ENCODE measurements at places on chromosomes 7 and 10.
A peak's percentile ranks its signal among the peaks of the same experiment; 100 is the strongest.

GRCh38 chr10:37226524-37226923, 101.1 kb downstream of the ANKRD30A start:
- DNase-seq = no peak

- no peak for DNase-seq
Measured at GRCh38 chr7:132337450-132338080, 238.7 kb downstream of the PLXNA4 start.

GRCh38 chr7:70763961-70764691, 367.8 kb upstream of the GALNT17 start:
- DNase-seq = no peak

DNA sequence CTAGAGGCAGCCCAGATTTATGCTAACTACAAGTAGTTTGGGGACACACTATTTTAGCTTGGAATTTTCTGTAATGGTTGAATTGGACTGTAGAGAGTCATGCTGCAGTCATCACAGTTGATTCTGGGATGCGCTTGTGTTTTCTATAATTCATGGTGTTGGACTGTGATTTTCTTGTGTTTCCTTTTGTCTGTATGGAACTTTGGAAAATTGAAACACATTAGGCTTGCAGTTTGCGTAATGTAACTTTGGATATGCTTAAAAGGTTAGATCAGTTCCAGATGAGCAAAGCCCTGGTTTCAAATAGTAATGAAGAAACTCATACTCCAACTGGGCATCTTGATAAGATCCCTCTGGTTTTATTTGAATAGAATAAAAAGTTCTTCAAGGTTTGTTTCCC, 502.2 kb downstream of the ARL4A start:
- no peak for DNase-seq

GRCh38 chr7:66078067-66078466, 2.4 kb downstream of the ASL start:
- no peak for DNase-seq

DNA sequence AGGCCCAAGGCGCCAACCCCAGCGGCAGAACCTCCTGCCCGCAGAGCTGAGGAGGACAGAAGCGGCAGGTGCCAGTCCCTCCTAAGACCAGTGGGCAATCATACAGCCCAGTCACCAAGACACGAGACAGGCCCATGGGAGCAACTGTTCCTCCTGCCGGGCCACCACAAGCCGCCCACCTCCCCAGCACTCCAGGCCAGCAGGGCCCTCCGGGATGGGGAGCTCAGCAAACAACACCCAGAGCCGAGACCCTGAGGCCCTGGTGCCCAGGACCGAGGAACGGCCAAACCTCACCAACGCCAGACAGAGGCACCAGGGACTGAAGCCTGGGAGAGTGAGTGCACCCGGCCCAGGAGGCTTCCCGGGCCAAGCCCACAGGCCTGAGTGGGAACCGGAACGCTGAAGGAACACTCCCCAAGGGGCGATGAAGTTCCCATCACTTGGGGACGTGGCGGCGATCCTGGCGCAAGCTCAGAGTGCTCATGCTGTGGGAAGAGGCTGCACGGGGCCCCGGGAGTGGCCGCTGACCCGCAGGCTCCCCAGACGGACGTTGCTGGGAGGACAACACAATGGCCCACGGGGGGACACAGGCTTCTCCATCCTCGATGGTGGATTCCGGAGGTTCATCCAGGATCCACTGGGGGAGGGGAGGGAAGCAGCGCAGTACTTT, 35.1 kb downstream of the GPER1 start:
- no peak for DNase-seq

GRCh38 chr7:146991596-146991995, 875.0 kb downstream of the CNTNAP2 start:
- no peak for DNase-seq

GRCh38 chr10:1434202-1434601, 303.1 kb downstream of the ADARB2 start:
- DNase-seq = peak; percentile 45

DNA sequence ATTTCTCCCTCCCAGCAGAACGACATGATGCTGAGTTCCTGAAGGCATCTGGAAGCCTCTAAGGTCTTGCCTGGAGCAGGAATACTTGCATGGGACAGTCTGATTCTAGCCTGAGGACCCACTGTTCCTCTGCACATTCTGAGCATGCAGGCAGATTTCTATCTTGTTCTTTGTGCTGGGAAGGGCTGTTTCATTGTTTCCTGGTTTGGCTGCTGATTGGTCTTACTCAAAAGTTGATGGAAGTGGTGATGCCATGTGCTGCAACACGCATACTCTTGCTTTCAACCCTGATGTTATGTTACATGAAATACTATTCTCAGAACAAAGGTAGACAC, 307.0 kb downstream of the GATA3 start:
- no peak for DNase-seq

DNA sequence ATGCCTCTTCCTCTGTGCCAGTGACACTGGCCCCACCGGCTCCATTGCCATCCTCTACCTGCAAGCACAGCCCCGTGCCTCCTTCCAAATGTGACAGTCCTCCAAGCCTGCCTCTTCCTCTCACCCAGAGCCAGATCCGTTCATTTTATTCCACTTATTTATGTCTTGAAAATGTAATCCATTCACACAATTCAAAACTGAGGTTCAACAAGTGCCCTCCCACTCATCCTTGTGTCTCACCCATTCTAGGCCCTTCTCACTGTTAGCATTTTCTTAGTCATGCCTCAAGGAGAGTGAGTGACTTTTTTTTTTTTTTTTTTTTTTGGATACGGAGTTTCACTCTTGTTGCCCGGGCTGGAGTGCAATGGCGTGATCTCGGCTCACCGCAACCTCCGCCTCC, 41.7 kb downstream of the FKBP6 start:
- DNase-seq = no peak

- DNase-seq = no peak
Measured at GRCh38 chr7:91408388-91409154, 144.3 kb downstream of the FZD1 start.

DNA sequence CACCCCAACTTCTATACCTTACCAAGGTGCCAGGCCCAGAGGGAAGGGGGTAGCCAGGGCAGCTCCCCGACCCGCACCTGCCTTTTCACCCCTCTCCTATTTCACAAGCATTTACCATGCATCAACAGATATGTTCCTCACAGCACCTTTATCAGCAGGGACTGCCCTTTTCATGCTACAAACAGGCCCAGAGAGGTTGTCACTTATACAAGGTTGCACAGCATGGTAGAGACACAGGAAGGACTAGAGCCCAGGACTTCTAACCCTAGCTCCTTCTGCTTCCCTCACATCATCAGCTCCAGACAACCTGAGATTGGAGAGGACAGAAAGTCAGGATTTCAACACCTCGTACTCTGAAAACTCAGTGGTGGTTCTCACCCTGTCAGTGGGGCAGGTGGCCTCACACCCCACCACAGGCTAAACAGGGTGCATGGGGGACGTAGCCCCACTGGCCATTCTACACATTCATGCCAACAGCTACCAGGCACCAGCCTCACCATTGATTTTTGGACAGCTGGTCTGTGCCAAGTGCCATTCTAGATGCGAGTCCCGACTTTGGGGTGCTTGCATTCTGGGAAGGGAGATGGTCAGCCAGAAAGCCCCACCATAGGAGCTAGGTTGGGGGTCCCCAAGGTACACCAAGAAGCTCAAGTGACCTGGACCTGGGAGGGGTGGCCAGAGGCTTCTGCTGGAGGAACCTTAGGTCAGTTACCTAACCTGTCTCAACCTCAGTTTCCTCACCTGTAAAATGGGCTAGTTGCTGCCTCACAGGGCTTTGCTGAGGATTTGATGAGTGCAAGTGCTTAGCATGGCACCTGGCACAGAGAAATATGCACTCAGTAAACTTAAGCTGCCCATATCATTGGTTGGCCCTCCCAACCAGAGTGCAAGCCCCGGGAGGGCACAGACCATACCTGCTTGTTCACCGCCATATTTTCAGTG, 38.4 kb downstream of the CHST3 start:
- no peak for DNase-seq

DNA sequence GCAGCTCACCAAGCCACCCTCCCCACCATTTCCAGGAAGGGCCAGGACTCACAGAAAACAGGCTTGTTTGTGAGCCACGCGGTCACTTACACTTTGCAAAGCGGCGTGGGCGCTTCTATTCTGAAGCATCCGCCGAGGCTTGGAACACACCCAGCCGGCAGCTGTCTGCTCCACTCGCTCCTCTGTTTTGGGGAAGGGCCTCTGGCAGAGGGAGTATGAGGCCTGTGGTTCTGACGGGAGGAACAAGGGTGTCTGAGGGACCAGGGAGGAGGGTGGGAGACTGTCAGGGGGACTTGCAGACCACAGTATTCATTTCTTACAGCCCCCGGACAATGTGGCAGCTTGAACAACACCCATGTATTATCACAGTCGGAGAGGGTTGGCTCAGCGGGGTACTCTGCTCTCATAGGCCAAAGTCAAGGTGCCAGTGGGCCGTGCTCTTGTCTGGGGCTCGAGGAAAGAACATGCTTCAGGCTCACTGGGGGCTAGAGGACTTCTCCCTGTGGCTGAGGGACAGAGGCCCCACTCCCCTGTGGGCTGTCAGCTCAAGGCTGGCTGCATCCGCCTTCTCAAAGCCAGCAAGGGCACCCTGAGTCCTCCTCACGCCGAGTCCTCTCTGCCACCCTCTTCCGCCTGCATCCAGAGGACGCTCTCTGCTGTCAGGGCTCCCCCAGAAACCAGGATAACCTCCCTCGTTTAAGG, 60.4 kb upstream of the FAM20C start:
- no peak for DNase-seq

DNA sequence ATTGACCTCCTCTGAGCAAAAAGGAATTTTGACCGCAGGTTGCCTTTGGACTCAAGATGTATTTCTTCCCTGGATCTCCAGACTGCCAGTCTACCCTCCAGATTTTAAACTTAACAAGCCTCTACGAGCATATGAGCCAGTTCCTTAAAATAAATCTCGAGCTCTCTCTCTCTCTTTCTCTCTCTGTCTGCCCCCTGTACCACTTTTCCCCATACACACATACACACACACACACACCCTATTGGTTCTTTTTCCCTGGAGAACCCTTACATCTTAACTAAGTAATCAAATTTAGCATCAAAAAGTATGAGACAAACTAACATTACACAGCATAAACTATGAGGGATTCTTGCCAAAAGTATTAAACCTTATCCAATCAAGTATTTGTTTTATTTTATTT, 11.4 kb downstream of the BCAP29 start:
- no peak for DNase-seq

- DNase-seq = no peak
Measured at GRCh38 chr7:121002048-121002756, 13.7 kb downstream of the CPED1 start.

GRCh38 chr10:29356931-29357330, 68.1 kb downstream of the LYZL1 start:
- no peak for DNase-seq

DNA sequence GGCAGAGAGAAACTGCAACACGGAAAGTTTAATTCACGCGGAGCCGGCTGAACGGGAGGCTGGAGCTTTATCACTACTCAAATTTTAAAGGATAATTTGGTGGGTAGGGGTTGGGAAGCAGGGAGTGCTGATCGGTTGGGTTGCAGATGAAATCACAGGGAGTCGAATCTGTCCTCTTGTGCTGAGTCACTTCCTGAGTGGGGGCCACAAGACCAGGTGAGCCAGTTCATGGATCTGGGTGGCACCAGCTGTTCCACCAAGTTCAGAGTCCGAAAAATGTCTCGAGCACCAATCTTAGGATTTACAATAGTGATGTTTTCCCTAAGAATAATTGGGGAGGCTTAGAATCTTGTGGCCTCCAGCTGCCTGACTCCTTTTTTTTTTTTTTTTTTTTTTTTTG, 3.6 kb upstream of the PRAP1 start:
- no peak for DNase-seq

GRCh38 chr10:103147645-103148044, 45.4 kb downstream of the NT5C2 start:
- DNase-seq = no peak

- DNase-seq = no peak
Measured at GRCh38 chr7:133948588-133948987, 178.6 kb upstream of the LRGUK start.

- no peak for DNase-seq
Measured at GRCh38 chr7:25075459-25075858, 49.6 kb downstream of the CYCS start.

GRCh38 chr7:135755351-135755753, 6.7 kb upstream of the FAM180A start:
- no peak for DNase-seq

DNA sequence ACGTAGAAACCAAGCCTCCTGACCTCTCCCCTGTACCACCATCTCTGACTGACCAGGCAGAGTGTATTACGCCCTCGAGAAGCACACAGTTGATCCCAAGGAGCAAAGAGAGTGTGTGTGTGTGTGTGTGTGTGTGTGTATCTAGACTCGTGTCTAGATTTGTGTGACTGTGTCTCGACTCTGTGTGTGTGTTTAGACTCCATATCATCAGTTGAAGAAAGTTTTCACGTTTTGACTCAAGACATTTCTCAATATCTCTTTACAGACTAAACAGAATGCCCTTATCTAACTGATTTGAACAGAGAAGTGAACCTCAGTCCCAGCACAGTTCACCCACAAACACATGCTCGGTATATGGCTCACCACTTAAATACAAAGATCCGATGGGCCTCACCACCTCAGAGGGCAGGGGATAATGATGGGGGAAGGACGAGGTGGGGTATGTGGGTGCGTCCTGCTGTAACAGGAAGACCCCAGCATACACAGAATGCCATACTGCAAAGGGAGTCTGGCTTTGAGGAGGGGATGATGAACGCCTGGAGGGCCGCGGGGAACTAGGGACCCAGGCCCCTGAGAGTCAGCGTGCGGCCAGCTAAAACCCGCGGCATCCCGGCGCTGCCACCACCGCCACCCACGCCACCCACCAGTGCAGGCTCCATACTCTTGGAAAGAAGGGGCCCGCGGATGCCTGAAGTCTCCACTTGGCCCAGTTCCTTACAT, 780 bp downstream of the ALDH18A1 start:
- DNase-seq = no peak

GRCh38 chr7:91941450-91941849, 788 bp downstream of the AKAP9 start:
- DNase-seq = no peak

DNA sequence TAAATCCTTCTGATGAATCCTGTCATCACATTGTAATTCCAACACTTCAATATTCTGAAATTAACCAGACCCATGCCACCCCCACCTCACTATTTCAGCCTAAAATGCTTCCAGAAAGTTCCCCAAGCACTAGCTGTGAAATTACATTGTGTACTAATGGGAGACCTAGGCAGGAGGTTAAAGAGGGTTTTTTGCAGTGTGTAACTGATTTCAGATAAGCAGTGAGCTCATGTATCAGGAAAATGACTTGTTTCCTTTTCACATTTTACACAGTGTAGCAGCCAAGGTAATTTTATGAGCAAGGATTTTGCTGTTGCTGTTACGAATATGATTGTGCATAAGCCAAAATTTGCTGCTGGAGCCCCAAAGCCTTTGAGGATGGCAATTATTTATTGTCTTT, 129.0 kb downstream of the INHBA start:
- no peak for DNase-seq

DNA sequence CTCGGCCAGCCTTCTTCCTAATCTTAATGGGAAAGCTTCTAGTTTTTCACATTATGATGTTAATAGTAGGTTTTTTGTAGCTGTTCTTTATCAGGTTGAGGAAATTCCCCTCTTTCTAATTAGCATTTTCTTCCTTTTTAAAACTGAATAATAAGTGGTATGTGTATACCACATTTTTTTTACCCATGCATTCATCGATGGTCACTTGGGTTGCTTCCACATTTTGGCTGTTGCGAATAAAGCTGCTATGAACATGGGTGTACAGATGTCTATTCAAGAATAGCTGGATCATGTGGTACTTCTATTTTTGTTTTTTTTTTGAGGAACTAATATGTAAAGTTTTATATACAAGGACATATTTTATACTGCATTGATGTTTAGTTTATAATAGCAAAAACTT, 44.3 kb downstream of the NRF1 start:
- DNase-seq = no peak

- DNase-seq = no peak
Measured at GRCh38 chr7:82019551-82020475, 250.0 kb upstream of the HGF start.
